ENCODE measurements at places on chromosomes 6 and 20.

DNA sequence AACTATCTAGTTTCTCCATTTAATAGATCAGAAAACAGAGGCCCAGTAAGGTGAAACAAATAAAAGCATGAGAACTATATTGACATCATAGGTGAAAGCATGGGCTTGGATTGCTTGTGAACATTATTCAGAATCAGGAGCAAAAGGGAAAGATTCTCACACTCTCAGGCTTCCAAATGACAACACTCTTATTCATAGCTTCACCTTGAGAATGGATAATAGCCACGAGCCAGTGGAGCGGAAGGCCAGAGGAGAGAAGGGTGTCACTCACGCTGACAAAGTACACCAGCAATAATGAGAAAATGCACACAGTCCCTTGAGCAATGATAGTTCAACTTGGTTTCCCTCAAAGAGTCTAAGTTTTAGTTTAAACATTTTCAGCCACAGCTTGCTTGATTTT, 339.0 kb downstream of the TPBG start:
- DNase-seq: no peak

DNA sequence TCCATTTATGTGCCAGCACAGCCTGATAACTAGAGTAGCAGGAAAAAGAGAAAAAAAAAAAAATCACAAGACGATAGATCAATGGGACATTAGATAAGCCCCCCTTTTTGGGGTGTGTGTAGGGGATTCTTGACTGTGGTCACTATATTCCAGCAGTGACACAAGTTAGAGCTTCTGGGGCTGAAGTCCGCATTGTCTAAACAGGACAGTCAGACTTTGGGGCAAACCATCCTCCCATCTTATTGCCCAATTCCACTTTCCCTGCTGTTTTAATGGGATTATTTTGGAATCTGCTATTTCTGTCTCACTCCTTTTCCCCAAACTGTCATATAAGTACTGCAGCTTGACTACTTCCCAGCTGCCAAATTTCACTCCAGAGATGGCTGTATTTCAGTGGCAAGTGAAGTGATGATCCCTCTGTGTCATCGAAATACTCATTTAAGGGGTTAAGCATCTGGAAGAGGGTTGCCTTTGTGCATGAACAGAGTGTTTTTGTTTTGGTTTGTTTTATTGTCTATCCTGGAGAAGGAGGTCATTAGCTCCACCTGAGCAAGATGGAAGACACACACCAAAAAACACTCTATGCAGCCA, 182.5 kb downstream of the ATXN1 start:
- DNase-seq: no peak

DNA sequence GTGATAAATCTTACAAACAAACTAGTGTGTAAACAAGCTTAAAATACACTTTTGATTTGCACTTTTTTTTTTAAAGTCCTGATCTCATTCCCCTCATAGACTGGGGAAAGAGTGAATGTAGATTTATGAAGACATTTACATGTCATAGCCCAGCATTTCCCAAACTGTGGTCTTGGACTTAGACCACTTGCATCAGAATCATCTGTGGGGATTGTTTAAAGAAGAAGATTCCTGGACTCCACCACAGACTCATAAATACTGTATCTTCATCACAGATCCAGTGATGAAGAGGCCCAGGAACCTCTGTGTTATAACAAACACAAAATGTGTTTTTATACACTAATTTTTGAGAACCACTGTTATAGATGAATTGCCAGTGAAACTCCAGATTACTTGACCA, 99.5 kb downstream of the KCNQ5 start:
- no peak for DNase-seq

DNA sequence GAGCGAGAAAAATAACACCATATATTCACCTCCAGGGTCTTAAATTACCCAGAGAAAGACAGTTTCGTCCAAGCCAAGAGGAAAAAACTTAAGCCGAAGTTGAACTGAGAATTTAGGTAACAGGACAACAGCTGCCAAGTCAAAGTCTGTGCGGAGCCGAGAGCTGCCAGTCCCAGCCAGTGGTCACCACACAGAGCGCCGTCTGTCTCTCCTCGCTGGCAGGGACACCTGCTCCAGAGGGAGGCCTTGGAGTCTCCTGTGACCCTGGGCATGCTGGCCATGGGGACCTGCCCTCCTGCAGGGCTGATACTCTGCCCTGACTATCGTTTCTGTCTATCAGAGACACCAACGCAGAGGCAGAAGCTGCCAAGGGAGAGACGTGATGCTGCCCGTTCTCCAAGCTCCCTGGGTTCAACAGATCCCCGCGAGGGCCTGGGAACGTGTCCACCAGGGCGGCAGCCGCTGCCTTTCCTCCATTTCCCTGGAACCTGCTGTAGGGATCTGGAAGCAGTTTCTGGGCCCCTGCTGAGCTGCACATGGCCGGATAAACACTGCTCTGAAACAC, 341.3 kb downstream of the SMOC2 start:
- no peak for DNase-seq

DNA sequence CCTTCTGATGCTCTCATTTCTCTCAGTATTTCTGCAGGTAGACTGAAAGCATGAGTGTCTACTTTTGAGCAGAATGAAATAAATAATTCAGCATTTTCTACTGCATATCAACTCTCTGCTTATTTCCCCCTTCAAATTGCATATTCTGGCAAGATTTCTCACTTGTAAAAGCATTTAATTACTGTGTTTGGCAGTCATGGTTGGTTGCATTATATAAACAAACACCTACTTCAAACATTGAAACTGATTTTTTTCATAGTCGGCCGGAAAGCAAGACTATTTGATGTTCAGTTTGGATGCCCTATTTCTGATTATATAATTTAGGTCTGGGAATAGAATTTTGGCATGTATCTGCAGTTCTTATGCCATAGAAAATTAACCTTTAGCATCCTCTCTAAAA, 73.1 kb downstream of the PLEKHG1 start:
- DNase-seq: no peak

DNA sequence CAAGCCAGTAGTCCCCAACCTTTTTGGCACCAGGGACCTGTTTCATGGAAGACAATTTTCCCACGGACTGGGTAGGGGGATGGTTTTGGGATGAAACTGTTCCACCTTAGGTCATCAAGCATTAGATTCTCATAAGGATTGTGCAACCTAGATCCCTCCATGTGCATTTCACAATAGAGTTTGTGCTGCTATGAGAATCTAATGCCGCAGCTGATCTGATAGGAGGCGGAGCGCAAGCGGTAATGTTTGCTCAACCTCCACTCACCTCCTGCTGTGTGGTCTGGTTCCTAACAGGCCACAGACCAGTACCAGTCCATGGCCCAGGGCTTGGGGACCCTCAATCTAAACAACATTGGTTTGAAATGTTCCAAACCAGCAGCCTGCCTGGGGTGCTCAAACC, 137.0 kb upstream of the STXBP5 start:
- no peak for DNase-seq

DNA sequence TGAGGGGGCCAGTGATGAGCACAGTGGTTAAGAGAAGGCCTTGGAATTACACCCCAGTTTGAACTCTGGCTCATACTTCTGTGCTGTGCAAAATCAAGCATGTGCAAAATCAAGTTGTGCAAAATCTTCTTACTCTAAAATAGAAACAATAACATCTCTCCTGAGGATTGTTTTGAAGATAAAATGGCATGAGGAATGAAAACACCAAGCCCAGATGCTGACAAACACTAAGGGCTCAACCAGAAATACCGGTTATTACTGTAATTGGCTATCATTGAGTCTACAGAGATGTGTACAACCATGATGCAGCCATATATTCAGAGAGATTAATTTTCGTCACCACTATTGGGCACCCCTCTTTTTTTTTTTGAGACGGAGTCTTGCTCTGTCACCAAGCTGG, 5.9 kb upstream of the BCAS1 start:
- DNase-seq: no peak

- no peak for DNase-seq
Measured at GRCh38 chr20:45775411-45775810, 16.3 kb downstream of the WFDC3 start.

DNA sequence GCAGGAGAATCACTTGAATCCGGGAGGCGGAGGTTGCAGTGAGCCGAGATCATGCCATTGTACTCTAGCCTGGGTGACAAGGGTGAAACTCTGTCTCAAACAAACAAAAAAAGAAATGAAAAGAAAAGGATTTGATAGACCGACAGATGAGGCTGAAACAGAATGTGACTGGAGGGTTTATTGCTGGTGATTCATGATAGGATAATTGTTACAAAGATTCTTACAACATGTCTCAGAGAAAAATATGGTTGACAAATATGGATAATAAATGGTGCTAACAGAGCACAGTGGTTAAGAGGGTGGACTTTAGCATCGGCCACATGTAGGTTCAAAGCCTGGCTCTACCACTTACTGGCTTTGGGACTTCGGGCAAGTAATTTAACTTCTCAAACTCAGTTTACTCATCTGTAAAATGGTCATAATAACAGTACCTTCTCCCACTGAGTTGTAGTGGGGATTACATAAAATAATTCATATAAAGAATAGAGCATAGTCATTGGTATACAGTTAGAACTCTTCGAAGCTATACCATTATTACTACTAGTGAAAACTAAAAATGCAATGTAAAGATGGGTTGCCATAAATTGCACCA, 131.9 kb downstream of the MAP3K7 start:
- DNase-seq: no peak

DNA sequence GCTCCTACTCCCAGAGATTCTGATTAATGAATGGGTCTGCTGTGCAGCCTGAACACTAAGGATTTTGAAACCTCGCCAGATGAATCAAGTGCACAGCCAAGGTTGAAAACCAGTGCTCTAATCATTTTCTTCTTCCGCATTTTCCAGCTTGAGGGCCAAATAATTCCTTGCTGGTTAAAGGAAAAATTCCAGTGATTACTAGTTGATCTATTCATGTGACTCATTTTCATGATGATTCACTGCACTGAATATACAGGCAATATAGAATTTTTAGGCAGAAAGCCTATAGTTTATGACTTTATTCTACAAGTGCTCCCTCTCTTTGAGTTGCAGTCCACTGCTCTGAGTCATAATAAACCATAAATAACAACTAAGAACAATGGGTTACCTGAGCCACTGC, 80.6 kb upstream of the PROKR2 start:
- no peak for DNase-seq

DNA sequence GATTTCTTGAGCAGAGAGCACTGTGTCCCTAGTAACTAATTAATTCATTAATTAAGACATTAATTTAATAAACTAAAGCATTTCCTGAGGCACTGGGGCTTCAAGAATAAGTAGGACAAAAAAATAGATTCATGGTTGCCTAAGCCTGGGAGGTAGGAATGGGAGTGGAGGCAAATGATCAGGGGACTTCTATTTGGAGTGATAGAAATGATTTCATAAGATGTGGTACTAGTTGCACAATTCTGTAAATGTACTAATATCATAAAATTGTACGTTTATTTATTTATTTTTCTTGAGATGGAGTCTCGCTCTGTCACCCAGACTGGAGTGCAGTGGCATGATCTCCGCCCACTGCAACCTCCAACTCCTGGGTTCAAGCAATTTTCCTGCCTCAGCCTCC, 287.2 kb downstream of the KHDC1L start:
- DNase-seq: no peak

GRCh38 chr6:4961322-4962168, 42.3 kb downstream of the RPP40 start:
- no peak for DNase-seq

DNA sequence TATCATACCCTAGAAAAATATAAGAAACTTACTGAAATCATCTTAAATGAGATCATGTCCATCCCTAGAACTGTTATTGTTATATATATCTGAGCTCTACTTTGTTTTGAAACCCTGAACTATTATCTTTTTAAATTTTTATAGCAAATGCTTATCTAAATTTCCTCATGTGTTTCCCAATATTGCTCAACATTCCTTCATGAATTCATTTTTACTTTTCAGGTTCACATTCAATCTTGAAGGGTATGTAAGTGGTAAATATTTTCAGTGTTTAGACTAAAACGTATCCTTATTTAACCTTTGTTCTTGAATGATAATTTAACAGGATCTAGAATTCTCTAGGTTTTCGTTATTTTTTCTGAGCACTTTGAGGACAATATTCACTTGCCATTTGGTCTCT, 23.9 kb downstream of the PDE7B start:
- DNase-seq: no peak

GRCh38 chr6:89412071-89413005, at the start of gene RRAGD:
RRAGD (minus strand) TSS chr6:89412273; CDS start chr6:89411993, 280 bp downstream.
- peak; percentile 56 for DNase-seq

DNA sequence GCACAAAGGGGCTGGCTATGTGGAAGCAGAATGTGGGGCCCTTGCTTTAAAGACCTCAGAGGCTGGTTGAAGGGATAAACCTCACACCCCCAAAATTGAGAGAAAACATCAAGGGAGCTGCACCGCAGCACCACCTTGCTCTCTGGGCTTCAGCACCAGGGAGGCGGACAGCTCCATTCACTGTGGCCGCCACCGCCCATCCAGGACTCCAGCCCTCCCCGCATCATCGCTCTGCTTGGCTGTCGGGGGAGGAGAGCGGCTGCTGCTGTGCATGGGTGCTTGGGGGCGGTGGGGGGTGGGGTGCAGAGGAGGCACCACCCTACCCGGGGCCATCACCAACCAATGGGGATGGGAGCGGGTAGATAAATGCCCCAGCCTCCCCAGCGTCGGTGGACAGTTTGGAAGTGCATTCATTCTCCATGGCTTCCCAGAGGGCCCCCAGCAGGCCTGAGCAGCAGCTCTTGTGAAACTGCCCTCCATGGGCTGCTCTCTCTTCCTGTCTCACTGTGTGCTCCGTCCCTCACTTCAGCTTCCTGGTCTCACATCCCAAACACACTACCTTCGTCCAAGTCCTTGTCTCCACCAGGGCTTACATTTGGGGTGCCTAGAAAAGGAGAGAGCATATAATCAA, 75.7 kb upstream of the BHLHE23 start:
- DNase-seq: no peak

DNA sequence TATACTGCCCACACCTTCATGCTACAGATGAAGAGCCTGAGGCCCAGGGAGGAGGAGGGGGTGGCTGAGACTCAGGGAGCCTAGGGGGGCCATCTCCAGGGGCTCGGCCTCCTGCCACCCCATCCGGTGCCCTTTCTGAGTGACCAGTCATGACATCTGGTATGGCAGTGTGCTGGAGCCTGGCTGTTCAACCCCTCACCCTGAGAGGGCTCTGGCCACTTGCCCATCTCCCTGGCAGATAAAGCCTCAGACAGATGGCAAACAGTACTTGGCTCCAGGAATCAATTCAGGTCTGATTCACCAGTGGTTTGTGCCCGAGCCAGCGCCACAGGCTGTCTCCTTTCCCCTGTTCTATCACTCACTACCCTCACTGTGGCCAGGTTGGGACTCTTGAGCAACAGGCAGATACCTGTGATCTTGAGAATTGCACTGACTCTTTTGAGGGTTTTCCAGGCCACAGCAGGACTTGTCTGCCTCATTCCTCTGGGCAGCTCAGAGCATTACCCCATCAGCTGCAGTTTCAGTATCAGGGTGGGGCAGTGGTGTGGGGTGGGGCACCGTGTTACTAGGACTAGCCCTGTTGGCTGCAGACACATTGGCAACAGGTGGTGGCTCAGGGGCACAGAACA, 22.8 kb downstream of the SRSF3 start:
- DNase-seq: no peak

DNA sequence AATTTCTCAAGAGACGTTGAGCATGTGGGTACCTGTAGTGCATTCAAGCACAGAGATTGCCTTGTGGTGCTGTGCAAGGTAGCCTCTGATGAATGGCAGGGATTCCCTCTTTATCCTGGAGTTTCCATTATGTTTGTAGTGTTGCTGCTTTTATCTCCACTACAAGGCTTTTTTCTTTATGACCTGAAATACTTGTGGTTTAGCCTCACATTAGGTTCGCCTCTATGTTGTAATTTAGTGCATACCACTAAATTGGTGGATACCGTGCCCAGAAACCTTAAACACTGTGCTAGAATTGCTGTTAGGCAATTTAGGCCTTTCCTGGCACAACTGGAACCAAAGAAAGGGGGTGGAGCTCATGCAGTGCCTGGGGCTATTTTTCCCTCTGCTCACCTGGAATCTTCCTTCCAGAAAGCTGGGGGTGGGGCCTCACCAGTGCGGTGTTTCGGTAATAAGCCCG, 76.8 kb downstream of the NCOA7 start:
- no peak for DNase-seq

Data from activated T-cell treated with anti-CD3 and anti-CD28 coated beads for 48 hours (primary cell).